ENCODE measurements at places on chromosomes 1 and 21.

DNA sequence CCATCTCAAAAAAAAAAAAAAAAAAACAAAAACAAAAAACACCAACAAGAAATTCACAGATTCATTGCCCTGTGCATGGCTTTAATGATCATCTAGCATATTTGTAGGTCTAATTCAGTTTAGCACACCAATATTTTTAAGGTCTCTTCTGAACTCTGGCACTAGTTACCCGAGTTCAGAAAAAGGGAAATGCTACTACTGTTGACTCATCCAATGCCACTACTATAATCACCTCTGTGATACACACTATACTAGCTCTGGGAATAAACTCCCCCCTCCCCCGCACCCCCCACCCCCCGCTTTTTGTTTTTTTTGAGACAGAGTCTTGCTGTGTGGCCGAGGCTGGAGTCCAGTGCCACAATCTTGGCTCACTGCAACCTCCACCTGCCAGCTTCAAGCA, 55.6 kb downstream of the FBXO42 start:
- DNase-seq = no peak

GRCh38 chr1:169785267-169785666, 9.4 kb downstream of the METTL18 start:
- no peak for DNase-seq

DNA sequence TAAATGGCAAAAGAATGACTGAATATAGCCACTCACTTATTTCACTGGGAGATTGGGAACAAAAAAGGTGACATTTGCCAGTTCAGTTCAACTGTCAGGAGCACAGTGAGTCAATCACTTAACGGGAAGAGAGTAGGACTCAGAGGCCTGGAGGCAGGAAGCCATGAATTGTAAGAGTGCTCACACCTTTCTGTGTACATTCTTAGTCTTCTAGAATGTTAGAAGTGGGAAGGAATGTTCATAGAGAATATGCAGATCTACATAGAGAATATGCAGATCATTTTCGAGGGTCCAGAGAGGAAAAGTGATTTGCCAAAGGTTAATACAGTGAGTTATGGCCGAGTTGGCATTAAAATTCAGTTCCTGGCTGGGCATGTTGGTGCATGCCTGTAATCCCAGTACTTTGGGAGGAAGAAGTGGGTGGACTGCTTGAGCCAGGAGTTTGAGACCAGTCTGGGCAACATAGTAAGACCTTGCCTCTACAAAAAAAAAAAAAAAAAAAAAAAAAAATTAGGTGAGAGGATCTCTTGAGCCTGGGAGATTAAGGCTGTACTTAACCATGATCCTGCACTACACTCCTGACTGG, 8.3 kb downstream of the IL20 start:
- no peak for DNase-seq

DNA sequence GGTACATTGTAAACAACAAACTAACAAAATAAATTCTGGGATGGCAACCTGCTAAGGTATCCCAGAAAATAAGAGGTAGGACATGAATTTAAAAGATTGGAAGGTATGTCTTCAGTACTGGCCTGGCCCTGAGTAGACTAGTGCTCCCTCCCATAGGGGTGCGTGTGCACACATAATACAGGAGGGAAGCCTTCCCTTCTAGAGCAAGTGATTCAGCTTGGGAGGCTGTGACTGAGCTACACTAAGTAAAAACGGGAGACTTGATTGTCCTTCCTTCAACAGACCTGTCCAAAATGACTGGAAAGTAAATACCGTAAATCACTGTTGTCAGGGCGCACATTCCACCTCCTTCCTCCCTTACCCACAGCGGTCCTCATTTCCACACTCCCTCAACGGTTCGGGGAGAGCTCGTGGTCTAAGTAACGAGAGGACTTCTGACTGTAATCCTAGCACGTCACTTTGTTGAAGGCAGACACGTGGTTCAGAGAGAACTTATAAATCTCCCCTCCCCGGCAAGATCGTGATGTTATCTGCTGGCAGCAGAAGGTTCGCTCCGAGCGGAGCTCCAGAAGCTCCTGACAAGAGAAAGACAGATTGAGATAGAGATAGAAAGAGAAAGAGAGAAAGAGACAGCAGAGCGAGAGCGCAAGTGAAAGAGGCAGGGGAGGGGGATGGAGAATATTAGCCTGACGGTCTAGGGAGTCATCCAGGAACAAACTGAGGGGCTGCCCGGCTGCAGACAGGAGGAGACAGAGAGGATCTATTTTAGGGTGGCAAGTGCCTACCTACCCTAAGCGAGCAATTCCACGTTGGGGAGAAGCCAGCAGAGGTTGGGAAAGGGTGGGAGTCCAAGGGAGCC, at the start of gene TGFB2:
Gene TGFB2, plus strand, starts transcription at position 523 of the 859 bp plus-strand sequence. CDS start 1,366 bp downstream, outside the sequence.
- no peak for DNase-seq

DNA sequence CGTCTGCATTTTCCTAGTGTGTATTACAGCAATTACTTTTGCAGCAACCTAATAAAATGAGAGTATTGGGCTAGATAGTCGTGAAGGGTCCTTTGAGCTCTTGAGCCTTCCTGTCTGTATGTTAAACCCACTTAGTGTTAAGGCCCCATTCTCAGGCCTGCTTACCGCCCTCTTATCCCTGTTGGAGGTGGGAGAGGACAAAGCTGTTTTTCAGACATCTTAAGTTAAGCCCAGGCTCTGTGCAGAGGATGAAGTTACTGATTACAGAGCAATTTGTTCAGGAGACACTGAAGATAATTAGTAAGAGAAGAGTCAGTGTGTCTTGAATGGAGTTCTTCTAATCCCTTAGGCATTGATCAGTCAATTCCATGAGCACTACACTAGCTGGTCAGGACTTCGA, 114.6 kb downstream of the UCK2 start:
- DNase-seq = no peak

DNA sequence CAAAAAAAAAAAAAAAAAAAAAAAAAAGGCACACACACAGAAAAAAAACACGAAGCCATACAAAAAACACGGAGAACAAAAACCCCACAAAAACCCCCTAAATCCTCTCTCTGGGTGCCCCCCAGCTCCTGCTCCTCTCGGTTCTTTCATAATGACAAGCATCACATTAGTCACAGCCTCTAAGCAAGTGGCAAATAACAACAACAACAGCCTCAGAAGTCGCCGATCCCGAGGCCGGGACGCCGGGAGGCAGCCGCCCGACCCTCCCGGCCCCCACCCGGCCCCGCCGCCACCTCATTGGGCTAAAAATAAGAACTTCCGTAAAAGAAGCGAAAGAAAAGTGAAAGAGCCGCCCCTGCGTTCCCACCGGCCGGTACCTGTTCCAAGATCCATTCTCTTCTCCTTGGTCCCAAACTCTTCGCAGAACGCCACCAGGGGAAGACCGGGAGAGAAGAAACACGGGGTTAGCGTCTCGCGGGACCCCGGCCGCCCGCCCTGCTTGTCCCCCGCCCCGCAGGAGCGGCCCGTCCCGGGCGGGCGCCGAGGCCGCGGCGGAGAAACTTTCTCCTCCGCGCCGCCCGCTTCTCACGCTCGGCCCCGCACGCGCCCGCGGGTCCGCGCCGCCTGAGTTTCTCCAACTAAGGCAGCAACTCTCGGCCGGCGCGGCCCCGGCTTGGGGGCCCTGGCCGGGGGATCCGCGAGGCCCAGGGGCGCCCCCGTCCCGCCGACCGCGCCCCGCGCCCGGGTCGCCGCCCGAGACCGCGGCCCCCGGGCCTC, 102.8 kb downstream of the CASZ1 start:
- peak; percentile 31 for DNase-seq

Measured in activated effector memory CD4-positive, alpha-beta T cell treated with Interleukin-2 at 50 U/mL for 16 hours (primary cell).